ENCODE measurements at places on chromosomes 7 and 10.

- no peak for DNase-seq
Observed at GRCh38 chr7:74290553-74290950, 1.3 kb downstream of the CLIP2 start.

- DNase-seq: no peak
Observed at GRCh38 chr7:107582875-107583274, 2.8 kb downstream of the BCAP29 start.

DNA sequence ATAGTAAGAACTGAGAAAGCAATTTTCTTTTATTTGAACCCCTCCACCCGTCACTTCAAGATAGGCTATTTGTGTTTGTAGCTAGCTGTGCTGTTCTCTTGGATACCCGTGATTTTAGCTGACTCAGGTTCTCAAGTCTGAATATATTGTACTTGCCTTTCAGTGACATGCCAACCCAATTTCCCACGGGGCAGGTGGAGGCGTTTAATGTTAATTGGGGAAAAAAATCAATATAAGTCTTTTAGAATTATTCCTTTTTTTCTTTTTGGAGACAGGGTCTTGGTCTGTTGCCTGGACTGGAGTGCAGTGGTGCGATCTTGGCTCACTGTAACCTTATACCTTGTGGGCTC, 36.4 kb downstream of the ZRANB1 start:
- no peak for DNase-seq

GRCh38 chr10:80136134-80136571, 3.6 kb downstream of the PLAC9 start:
- DNase-seq: no peak

DNA sequence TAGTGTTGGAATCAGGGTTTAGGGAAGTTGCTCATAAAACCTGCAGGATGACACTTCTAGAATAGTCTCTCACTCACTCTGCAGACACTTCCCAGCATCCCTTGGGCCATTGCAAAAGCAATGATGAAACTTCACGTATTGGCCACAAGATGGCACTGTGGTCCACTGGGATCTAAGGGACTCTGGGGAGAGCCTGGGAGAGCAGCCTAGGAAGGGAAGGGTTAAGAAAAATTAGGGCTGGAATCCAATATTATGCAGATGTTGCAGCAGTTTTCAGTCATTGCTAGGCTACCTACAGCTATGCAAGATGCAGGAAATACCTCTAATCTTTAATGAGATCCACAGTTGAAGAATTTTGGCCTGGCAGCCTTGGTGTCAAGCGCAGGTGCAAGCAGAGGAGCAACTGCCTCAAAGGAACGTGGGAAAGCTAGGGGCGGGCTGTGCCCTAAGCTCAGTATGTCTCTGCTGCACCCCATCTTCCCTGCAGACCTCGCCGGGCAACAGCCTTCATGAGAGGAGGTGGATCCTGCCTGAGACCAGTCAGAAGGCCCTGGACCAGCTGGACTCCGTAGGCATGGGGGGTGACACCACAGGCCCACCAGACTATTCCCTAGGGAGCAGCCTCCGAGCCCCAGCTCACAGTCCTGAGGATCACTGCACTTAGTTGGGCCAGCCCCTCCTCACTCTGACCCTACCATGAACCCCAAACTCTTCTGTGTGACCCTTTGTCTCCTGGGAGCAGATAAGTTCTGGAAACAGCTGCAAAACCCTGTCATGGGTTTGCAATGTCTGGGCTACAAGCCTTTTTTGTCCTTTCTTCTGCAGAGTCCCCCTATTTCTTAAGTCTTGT, 127.9 kb upstream of the PRSS58 start:
- no peak for DNase-seq

Measured in activated T-helper 1 cell treated with anti-CD3 and anti-CD28 coated beads, Interleukin-2, amount 50 U/mL, for 16 hours (primary cell).